Right kidney (tissue), 9 donors: ENCODE measurements at places on chromosomes 12 and 14.

- no peak for DNase-seq
These were observed 1.1 kb upstream of the CLEC2D start for GRCh38 chr12:9668161-9669018.

GRCh38 chr14:63432228-63432627 is 110.9 kb downstream of the PPP2R5E start:
- no peak for DNase-seq

DNA sequence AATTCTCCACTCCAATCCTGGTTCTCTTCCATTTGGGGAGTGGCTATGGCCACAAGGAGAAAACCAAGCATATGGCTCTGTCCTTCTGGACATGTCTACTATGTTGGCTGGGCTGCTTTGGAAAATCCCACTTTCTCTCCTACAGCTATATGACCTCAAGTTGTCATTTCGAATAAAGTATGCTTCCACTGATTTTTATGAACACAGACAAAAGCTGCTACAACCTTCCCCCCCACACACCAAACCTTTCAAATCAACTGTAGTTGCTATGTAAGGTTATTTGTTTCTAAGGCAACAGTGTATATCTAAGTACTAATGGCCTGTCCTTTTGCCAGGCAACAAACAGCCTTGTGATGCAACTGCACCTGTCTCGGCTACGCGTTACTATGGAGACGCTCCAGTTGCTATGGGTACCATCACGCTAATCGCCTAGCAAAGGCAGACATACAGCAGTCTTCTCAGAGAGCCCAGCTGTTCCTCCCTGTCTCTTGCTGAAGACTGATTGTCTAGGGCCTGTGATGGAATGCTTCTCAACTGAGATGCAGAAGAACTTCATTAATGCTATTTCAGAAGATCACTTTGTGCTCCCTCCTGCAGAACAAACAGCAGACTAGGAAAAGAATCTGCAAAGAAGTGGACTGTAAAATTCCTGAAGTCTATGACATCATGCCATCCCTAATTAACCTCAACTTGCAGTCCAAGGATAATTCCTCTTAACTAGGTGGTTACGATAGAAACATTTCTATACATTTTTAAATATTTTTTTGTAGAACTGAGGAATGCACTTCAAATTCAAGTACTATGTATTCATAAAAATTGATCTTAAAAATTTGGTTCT is 67.6 kb downstream of the FOXN3 start:
- no peak for DNase-seq

DNA sequence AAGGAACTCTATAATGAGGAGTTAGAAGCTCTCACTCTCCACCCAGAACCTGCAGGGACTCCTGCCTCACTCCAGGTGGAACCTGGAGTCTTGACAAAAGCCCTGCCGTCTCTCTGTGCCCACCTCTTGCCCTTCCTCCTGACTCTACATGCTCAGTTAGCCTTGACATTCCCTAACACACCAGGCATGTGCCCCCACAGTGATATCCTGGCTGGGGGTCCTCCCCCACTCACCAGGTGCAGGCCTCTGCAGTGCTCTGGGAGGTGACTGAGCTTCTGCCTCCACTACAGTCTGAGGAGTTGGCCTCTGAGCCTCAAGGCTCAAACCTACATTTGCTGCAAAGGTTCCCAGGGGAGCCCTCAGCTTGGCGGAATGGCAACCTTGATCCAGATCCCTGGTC is 300.7 kb downstream of the ADGRD1 start:
- DNase-seq = no peak

- peak; percentile 76 for DNase-seq
These were observed 40.9 kb downstream of the CCDC85C start for GRCh38 chr14:99562856-99563748.

- no peak for DNase-seq
These were observed 91.8 kb upstream of the TMEM260 start for GRCh38 chr14:56487761-56488160.

- no peak for DNase-seq
These were observed 138.1 kb upstream of the BMP4 start for GRCh38 chr14:54094765-54095164.

DNA sequence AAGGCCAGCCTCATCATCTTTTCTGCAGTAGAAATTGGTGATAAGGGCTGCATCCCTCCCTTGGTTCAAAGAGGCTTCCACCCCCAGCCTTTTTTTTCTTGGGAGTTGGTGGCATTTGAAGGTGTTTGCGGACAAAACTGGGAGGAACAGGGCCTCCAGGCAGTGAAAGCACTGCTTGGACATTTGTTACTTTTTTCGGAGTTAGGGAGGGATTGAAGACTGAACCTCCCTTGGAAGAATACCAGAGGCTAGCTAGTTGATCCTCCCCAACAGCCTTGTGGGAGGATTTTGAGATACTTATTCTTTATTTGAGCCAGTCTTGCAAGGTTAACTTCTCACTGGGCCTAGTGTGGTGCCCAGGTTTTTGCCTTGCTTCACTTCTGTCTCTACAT is 3.2 kb downstream of the PABPN1 start:
- DNase-seq = no peak

DNA sequence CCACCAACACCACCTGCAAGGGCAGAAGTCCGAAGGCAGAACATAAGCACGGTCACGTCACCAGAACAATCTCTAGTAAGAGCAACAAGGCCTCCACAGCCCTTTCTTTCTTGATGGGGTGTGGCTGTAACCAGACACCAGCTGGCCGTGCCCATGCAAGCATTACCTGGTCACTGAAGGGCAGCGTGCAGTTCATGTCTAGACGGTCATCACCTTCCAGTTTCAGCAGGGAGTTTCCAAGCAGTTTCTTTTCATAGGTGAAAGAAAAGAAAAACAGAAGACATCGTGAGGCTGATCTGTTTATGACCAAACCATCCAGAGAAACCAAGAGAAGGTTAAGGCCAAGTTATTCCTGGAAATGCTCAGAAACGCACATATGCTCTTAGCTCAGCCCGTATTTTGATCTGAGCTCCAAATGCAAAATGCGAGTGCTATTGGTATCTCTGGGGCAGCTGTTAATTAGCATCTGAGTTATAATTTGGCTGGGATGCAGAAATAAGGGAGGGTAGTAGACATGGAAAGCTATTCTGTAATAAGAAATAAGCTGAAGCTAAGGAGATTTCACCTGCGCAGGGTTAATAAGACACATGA is 42.5 kb downstream of the PRKAB1 start:
- DNase-seq = peak; percentile 44

GRCh38 chr12:15193946-15194345 is 27.3 kb downstream of the RERG start:
- peak; percentile 27 for DNase-seq

DNA sequence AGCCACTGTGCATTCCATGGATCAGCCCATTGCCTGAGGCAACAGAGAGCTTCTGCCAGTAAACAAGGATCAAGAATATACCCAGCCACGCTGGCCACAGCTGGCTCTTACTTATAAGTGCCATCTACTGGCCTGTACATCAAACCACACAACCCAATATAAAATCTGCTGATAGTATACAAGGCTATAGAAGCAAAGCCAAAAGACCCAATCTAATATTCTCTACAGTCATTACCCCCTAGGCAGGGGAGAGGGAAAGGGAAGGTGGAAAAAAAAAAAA is 4.4 kb upstream of the FAM186B start:
- DNase-seq = no peak

DNA sequence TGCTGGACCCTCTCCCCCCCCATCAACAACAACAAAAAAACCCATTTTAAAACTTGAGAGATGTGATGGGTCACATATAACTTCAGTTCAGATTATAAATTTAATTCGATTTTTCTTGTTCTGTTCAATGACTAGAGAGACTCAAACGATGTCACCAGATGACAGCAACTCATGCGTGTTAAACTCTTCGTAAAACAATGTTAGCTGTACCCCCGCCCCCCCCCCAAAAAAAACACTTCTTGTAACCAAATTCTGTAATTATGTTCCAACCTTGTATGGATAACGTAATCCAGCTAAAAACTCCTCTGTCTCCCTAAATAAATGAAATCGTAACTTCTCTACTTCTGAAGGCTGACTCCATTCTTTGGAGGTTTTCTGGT is 614 bp upstream of the NACA start:
- DNase-seq = no peak

DNA sequence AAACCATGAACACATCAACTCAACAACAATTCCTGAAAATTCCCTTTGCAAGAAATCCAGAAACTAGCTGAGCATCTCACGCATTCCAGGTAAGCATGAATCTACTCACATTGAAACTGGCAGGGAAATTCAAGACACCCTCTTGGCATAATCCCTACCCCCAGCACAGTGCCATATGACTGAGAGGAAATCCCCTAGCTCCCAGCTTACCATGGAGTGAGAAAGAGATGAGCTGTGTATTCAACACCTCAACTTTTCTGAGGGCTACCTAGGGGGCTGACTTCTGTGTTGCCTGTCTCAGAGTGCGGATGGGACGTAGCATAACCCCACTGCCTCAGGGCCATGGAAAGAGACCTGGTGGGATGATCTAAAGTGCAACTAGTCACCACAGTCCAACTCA is 37.7 kb upstream of the GPR132 start:
- DNase-seq = no peak

DNA sequence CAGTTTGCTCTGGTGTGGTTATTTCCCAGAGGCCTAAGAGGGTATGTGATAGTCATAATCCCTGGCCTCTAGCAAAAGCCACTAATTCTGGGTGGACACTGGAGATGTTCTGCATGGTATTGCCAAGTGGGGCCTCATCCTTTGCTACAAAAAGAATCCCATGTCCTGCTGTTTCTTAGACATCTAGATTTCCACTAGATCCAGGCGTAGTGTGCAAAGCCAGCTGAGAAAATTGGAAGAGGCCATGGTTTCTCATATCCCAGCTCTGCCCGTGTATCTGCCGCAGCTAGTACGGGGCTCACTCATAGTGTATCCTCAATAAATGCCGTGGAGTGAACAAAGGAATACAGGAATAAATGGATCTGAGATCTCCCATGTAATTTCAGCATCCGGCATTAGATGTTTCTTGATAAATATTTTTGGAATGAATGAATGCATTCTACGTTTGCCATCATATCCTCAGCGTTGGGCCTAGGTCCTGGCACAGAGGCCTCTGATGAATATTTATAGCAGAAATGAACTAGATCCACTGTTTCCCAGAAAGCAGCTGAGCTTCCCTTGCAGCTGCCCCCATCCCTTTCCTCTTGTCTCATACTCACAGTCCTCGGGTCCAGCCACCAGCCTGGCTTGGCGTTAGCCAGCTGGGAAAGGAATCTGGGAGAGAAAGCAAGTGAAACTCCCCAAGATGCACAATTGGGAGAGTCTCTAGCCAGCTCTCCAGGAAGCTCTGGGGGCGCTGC is 76.3 kb upstream of the NOS1 start:
- DNase-seq = no peak

DNA sequence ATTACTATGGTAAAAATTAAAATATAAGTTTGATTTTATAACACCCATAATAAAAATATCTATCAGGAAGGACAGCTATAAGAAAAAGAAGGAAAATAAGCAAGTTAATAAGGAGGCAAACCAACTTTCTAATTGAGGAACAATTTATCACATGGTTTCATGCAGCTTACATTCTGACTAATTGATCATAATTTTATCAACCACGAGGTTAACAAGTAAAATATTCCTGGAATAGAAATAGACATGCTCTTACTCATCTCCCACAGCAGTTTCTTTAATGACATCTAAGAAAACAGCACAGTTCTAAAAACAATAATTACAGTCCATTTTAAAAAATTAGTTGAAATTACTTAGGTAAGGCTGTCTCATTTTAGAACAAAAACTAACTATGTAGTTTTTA is 130.8 kb upstream of the KRR1 start:
- DNase-seq = no peak

- no peak for DNase-seq
These were observed 19.7 kb downstream of the SSH1 start for GRCh38 chr12:108837680-108838079.

DNA sequence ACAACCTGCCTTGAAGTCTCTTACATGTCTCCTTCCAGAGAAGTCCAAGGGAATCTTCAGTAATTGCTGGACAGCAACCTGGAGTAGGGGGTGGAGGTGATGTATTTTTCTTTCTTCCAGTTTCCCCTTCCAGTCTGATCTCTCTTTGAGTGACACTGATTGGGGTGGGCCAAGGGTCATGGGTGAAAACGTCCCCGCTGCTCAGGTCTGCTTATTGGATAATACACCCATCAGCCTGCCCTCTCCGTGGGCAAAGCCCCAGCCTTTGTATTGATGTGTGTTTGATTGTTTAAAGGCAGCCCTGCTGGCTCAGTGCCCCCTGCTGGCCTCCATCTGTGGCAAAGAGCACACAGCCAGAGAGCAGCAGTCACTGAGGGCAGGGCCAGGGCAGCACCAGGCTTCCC is 35.7 kb upstream of the ATP2A2 start:
- no peak for DNase-seq

- DNase-seq = no peak
These were observed 71.0 kb upstream of the NELL2 start for GRCh38 chr12:44947163-44947562.

GRCh38 chr14:23380197-23380914 is 3.5 kb downstream of the CMTM5 start:
- no peak for DNase-seq

- no peak for DNase-seq
These were observed 513.8 kb downstream of the NRXN3 start for GRCh38 chr14:78683981-78684380.

GRCh38 chr14:103084021-103084919 is at the start of gene LBHD2:
Gene LBHD2, plus strand, starts transcription at chr14:103084210. Its CDS starts 1,803 bp downstream, at chr14:103086013.
- no peak for DNase-seq
